ENCODE measurements at places on chromosomes 5 and 9. TPM values are rescaled to one million over a fixed set of nuclear protein-coding genes. Genes with fewer than 3 reads are reported as not detected.

GRCh38 chr9:131639769-131640437 is 94.6 kb downstream of the PRRT1B start:
- peaks cover 31% of the 10 kb centered on the region for H3K4me1 ChIP-seq
- H3K27ac ChIP-seq: no peak overlapping the region
- no peak for DNase-seq
- H3K36me3 ChIP-seq: peaks cover 8% of the 10 kb centered on the region
- H3K27me3 ChIP-seq: no peaks in the 10 kb centered on the region
- H3K4me3 ChIP-seq: no peak overlapping the region

GRCh38 chr5:76524868-76525267 is 98.3 kb downstream of the F2RL2 start:
- H3K4me1 ChIP-seq: peaks cover 15% of the 10 kb centered on the region
- H3K27me3 ChIP-seq: no peaks in the 10 kb centered on the region
- H3K4me3 ChIP-seq: no peak overlapping the region
- H3K27ac ChIP-seq: no peak overlapping the region
- no peaks in the 10 kb centered on the region for H3K36me3 ChIP-seq

GRCh38 chr5:125429498-125429897 is 683.1 kb upstream of the ZNF608 start:
- peaks cover 21% of the 10 kb centered on the region for H3K36me3 ChIP-seq
- peaks cover 10% of the 10 kb centered on the region for H3K4me1 ChIP-seq
- peaks cover 4% of the 10 kb centered on the region for H3K27me3 ChIP-seq
- no peak overlapping the region for H3K27ac ChIP-seq

DNA sequence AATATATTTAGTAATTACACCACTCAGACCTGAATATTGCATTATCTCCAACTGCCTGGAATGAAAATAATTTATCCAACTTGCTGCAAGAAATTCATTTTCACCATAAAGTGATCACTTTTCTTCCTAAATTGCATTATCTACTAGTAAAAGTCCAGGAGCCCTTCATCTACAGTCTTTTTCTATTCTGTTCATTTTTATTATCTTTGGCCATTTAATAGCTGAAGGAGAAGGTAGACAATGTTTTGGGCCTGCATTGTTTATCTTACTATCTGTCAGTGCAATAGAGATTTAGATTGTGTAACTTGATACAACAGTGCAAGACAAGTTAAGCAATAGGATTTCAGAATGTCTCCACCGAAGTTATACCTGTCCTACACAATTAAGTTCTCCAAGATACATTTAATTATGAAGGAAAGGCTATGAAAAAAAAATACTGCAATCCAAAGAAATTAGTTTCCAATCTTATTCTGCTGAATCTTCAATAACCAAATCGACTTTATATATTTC is 1339.7 kb upstream of the CDH6 start:
- no peak for DNase-seq
- no peak overlapping the region for H3K4me3 ChIP-seq
- no peaks in the 10 kb centered on the region for H3K27me3 ChIP-seq
- H3K36me3 ChIP-seq: no peaks in the 10 kb centered on the region
- no peak overlapping the region for H3K27ac ChIP-seq
- H3K4me1 ChIP-seq: no peaks in the 10 kb centered on the region

DNA sequence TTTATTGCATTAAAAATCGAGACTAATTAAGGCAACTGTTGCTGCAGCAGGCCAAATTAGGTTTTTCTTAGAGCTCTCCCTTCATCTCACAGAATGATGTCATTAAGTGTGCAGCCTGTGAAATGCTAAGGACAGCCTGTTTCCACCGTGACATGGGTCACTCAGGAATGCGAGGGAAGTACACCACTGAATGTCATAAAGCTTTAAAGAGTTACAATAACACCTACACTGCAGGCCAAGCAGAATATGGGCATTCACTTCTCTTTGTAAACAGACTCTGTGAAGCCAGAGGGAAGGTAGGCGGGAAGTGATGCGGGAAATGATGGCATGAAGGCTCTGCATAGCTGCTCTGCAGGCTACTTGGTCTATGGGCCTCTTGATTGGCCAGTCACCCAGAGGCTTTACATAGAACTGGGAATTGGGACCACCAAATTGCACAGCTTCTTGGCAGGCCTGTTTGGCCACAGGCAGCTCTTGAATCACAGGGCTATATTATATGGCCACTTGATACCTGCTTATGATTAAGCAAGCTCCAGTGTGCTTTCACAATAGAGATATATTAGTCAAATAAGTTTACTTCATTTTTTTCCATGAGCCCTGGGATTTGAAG is 28.4 kb upstream of the AOPEP start:
- peaks cover 2% of the 10 kb centered on the region for H3K27me3 ChIP-seq
- no peak overlapping the region for H3K4me3 ChIP-seq
- H3K4me1 ChIP-seq: peaks cover 7% of the 10 kb centered on the region
- DNase-seq: no peak
- H3K36me3 ChIP-seq: no peaks in the 10 kb centered on the region

DNA sequence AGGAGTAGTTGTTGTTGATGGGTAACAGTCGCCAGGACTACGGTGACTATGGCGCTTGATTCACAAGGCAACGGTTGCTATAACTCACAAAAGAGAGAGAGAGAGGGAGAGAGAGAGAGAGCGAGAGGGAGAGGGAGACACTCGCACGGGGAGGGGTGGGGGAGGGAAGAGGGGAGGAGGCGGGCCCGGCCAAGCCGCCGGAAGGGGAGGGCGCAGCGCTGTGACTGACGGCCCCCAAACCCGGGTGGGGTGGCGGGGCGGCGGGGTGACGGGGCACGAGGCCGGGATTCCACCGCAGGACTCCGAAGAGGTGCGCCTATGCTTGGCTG is at the start of gene RFX3:
Gene RFX3, minus strand, starts transcription at position 166 of the 329 bp plus-strand sequence. CDS start 130,413 bp downstream, outside the sequence.
- peak within 1 kb of the TSS; percentile 99 for H3K27ac ChIP-seq
- H3K4me3 ChIP-seq: peak within 1 kb of the TSS; percentile 99
- DNase-seq: peak; percentile 91
- peaks cover 18% of the 10 kb centered on the region for H3K4me1 ChIP-seq

DNA sequence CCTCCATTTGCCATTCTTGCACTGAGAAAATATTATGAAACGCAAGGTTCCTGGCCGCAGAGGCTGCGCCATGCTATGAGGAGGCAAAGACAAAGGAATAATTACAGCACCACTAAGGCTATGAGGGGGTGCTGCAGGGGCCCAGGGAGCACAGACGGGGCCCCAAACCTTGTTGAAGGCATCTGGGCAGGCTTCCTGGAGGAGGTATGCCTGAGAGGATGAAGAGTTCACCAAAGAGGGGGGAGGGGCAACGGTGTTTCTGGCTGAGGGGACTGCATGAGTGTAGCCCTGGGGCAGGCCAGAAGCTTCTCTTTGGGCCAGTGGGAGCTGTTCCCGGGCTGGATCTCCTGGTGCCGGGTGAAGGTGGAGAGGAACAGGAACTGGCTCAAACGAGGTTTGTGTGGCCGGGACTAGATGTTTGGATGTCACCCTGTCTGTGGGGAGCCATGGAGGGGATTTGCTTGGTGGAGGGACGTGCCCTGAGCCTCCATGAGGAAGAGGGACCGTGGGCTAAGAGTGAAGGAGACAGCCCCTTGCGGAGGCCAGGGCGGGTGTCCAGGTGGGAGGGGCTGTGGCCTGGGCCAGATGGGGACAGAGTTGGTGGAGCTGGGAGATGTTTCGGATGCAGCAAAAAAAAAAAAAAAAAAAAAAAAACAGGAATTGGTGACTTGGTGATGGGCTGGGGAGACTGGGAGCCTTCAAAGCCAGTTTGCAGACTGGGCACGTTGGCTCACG is 28.2 kb downstream of the PTGES start:
- peaks cover 3% of the 10 kb centered on the region for H3K4me1 ChIP-seq
- no peak overlapping the region for H3K27ac ChIP-seq
- H3K4me3 ChIP-seq: no peak overlapping the region
- H3K36me3 ChIP-seq: no peaks in the 10 kb centered on the region

- no peak overlapping the region for H3K4me3 ChIP-seq
- no peak for DNase-seq
- H3K27ac ChIP-seq: peak overlapping the region; percentile 48
- H3K27me3 ChIP-seq: peaks cover 11% of the 10 kb centered on the region
Measured at GRCh38 chr5:168852329-168852728, 273.2 kb upstream of the PANK3 start.

- no peaks in the 10 kb centered on the region for H3K36me3 ChIP-seq
- H3K27ac ChIP-seq: no peak overlapping the region
- H3K4me1 ChIP-seq: peaks cover 11% of the 10 kb centered on the region
- H3K27me3 ChIP-seq: no peaks in the 10 kb centered on the region
- no peak overlapping the region for H3K4me3 ChIP-seq
- no peak for DNase-seq
Measured at GRCh38 chr5:164335837-164336236, 830.4 kb downstream of the MAT2B start.

GRCh38 chr5:142317753-142318152 is 7.1 kb downstream of the SPRY4 start:
- no peaks in the 10 kb centered on the region for H3K36me3 ChIP-seq
- no peak for DNase-seq
- peaks cover 7% of the 10 kb centered on the region for H3K27me3 ChIP-seq
- peaks cover 53% of the 10 kb centered on the region for H3K4me1 ChIP-seq
- peak overlapping the region; percentile 86 for H3K27ac ChIP-seq

- no peak for DNase-seq
- H3K36me3 ChIP-seq: no peaks in the 10 kb centered on the region
- no peaks in the 10 kb centered on the region for H3K4me1 ChIP-seq
- H3K27ac ChIP-seq: no peak overlapping the region
Measured at GRCh38 chr5:128528637-128529255, 9.3 kb downstream of the FBN2 start.

DNA sequence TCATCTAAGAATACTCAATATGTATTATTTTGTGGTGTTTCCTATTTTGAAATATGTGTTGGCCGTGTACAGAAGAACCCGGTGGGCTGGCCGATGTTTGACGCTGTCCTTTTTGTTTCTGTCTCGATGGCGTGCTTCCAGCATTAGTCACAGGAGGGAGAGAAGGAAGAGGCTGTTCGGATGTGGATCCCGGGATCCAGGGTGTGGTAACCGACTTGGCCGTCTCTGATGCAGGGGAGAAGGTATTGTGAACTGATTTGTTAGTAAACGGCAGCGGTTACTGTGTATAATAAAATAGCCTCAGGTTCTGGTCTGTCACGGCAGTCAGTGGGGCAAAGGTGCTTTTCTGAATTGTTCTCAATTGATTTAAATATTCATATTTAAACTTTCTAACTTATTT is 275.0 kb downstream of the ARHGEF28 start:
- peaks cover 22% of the 10 kb centered on the region for H3K4me1 ChIP-seq
- no peak overlapping the region for H3K4me3 ChIP-seq
- H3K27me3 ChIP-seq: no peaks in the 10 kb centered on the region
- H3K27ac ChIP-seq: peak overlapping the region; percentile 40
- no peak for DNase-seq

DNA sequence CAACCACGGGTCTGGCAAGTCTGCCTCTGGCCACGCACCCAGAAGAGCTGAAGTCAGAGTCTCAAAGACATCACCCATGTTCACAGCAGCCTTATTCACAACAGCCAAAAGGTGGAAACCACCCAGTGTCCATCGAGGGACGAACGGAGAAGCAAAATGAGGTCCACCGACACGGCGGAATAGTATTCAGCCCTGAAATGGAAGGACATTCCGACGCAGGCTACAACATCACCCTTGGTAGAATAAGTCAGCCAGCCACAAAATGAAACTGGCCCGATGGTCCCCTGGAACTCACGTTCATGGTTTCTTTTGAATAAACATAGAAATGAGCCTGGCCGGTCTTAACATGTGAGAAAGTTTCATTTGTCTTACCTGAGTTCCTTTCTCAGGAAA is 16.9 kb downstream of the CCDC187 start:
- no peak overlapping the region for H3K27ac ChIP-seq
- DNase-seq: no peak
- no peaks in the 10 kb centered on the region for H3K4me1 ChIP-seq
- H3K36me3 ChIP-seq: peaks cover 6% of the 10 kb centered on the region
- H3K4me3 ChIP-seq: peak overlapping the region; percentile 0

DNA sequence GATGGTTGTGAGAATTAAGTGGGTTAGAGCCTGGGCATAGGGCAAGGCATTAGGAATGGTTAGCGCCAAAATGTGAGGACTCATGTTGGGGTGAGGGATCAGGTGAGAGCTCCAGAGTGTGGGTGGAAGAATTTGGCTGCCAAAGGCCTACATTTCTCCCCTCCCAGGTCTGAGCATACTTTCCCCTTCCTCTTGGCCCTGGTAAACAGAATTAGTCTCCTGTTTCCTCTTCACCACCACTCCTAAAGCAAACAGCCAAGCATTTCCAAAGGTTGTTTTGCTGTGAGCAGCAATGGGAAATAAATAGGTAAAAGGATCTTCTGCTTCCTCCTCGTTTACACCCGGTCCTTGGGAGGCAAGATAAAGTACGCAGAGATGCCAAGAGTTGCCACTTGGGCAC is 132.5 kb downstream of the ZSWIM6 start:
- peaks cover 16% of the 10 kb centered on the region for H3K4me1 ChIP-seq
- H3K27ac ChIP-seq: no peak overlapping the region
- H3K4me3 ChIP-seq: no peak overlapping the region
- no peak for DNase-seq

GRCh38 chr5:5298068-5298633 is 124.3 kb upstream of the ICE1 start:
- peaks cover 14% of the 10 kb centered on the region for H3K36me3 ChIP-seq
- DNase-seq: no peak
- peaks cover 3% of the 10 kb centered on the region for H3K27me3 ChIP-seq
- no peak overlapping the region for H3K27ac ChIP-seq
- H3K4me1 ChIP-seq: peaks cover 2% of the 10 kb centered on the region
- no peak overlapping the region for H3K4me3 ChIP-seq

GRCh38 chr5:34957857-34958690 is 28.7 kb downstream of the DNAJC21 start:
- H3K27me3 ChIP-seq: no peaks in the 10 kb centered on the region
- no peak overlapping the region for H3K27ac ChIP-seq
- DNase-seq: no peak
- H3K36me3 ChIP-seq: no peaks in the 10 kb centered on the region
- H3K4me3 ChIP-seq: no peak overlapping the region
- H3K4me1 ChIP-seq: peaks cover 4% of the 10 kb centered on the region

Gene TICAM2
- total RNA-seq: 0.42 TPM

Gene C5orf58
- total RNA-seq: not detected

Gene IFNK
- not detected for total RNA-seq

Gene ACSL6
- total RNA-seq: 8.1 TPM

Gene NPDC1
- 260 TPM for total RNA-seq

Gene LMX1B
- 0.27 TPM for total RNA-seq
